Left colon (tissue), 2 donors: ENCODE measurements at places on chromosomes 7 and 10. TPM values are rescaled to one million over a fixed set of nuclear protein-coding genes. Genes with fewer than 3 reads are reported as not detected.
A peak's percentile ranks its signal among the peaks of the same experiment; 100 is the strongest.

- DNase-seq = no peak
Measured at GRCh38 chr7:80835251-80835650, 83.6 kb downstream of the SEMA3C start.

GRCh38 chr7:64463636-64464375, 99.1 kb downstream of the ZNF680 start:
- peak; percentile 44 for DNase-seq

Gene TLL2
- 0.34 TPM for total RNA-seq

- no peak for DNase-seq
Measured at GRCh38 chr7:29109358-29109757, 37.0 kb downstream of the CPVL start.

DNA sequence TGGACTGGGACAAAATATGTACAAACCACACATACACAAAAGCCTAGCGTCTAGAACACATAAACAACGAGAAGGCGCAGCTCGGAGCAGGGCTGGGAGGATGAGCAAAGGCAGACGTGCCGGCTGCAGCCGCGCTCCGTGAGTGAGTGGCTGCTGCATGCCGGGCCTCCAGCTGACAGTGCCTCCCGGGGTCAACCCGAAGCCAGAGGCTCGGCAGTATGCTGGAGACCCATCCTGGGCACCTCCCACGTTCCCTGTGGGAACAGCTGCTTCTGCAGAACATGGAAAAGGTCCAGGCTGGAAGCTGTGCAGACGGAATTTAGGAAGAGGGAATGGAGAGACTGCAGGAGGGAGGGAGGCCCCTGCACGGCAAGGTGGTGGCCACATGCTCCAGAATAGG, 3.6 kb upstream of the GPR146 start:
- DNase-seq = no peak

GRCh38 chr7:138662076-138662990, 38.8 kb downstream of the SVOPL start:
- DNase-seq = no peak

GRCh38 chr7:116862951-116863670, 724 bp downstream of the CAPZA2 start:
- DNase-seq = peak; percentile 32

Gene CTTNBP2
- 3.8 TPM for total RNA-seq

DNA sequence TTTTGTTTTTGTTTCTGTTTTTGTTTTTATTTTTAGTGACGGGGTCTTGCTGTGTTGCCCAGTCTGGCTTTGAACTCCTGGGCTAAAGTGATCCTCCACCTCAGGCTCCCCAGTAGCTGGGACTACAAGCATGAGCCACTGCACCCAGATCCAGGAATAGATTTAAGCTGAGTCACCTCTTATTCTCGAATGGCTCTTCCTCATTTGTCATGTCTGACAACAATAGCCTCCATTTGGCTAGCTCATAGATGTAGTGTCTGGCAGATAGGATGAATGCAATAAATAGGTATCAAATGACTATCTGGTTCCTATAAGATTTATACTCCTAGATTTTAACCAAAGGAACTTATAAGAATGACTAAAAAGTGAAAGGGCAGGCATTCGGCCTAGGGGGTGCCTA, 172.9 kb downstream of the TMEM26 start:
- no peak for DNase-seq

- DNase-seq = no peak
Measured at GRCh38 chr10:34696423-34696822, 118.7 kb downstream of the PARD3 start.

- DNase-seq = no peak
Measured at GRCh38 chr10:114990586-114990985, 52.6 kb downstream of the TRUB1 start.

DNA sequence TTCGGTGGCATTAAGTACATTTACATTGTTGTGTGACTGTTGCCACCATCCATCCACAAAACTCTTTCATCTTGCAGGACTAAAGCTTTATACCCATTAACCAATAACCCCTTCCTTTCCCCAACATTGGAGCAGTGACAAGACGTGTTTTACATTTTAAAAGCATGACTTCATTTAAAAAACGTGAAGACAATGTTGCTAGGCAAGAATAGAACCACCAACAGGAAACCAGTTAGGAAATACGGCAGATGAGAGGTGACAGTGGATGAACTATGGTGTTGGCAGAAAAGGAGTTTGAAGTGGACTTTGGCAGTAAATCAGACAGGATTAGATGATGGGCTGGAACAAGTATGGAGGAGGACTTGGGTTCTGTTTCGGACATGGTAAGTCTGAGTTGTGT, 17.0 kb downstream of the TMEM236 start:
- DNase-seq = no peak

- DNase-seq = no peak
Measured at GRCh38 chr10:11292576-11293302, 275.1 kb downstream of the CELF2 start.

DNA sequence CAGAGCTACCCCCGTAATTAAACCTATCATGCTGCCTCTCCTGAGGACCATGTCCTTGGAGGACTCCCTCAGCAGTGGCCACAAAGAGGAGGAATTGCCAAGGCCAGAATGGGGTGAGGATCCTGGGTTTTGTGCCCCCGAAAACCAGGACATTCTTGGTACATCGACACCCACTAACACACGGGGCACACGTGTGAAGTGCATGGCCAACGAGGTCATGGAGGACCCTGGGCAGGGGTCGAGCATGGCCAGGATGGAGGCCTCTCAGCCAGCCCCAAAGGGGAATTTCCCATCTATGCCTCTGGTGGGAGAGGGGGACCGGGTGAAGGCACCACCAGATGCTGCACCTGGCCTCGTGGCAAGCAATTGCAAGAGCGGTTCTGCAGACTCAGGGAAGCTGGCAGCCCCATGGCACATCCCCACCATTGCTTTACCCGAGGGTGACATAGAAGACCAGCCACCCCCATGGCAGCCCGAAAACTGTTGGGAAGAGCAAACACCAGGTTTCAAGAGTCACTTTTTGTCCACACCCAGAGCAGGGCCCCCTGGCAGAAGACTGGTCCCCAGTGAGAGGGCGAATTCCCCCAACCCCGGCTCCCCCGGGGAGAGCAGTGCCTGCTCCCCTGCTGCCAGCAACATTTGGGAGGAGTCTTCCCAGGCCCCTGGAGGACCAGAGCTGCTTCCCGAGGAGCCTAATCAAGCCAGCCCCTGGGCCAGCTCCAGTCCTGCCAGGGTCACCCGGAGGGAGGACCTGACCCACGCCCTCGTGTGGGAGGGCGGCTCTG, 26.4 kb downstream of the C10orf71 start:
- no peak for DNase-seq

Gene OR6B1
- total RNA-seq = not detected

Gene SLC37A3
- 57.6 TPM for total RNA-seq

DNA sequence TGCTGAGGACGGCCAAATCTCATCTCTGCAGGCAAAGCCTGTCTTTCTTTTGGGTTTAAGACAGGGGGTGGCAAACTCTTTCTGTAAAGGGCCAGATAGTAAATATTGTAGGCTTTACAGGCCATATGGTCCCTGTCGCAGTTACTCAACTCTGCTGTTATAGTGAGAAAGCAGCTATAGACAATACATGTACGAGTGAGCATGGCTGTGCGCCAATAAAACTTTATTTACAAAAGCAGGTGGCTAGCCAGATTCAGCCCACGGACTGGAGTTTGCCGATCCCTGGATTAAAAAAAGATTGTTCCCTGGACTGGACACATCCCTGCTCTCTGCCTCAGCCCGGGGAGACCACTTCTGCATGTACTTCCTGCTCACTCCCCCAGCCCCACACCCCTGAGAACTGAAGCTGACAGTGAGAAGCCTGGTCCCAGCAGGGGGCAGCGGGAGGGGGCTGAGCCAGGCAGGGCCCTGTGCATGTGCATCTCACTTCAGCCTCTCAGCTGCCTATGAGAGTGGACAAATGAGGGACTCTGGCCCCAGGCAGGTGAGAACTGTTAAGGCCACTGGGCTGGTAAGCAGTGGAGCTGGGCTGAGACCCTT, 392.4 kb downstream of the PLXNA4 start:
- DNase-seq = no peak

Gene MRPS16
- 116 TPM for total RNA-seq

GRCh38 chr10:60732198-60732806, 46.0 kb upstream of the CDK1 start:
- DNase-seq = no peak

DNA sequence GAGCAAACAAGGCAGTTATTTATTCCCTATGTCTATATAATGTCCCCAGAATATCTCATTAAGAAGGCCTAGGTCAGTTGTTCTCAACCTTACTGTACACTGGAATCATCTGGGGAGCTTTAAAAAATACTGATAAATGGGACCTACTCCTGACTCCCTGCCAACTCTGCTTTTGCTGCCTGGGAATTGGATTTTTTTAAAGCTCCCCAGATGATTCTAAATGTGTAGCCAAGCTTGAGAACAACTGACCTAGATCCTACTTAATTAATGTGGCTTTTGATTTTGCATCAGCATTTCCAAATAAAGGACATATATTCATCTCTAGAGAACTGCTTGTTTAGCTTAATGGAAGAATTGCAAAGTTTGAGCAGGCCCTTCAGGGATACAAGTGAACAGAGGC, 91.7 kb upstream of the HPS1 start:
- DNase-seq = no peak

Gene C10orf53
- not detected for total RNA-seq

GRCh38 chr10:71462062-71462935, 65.6 kb downstream of the CDH23 start:
- no peak for DNase-seq

Gene ST8SIA6
- 1.1 TPM for total RNA-seq

- no peak for DNase-seq
Measured at GRCh38 chr10:130493446-130494145, 357.4 kb downstream of the GLRX3 start.

Gene NANOS1
- total RNA-seq = 0.27 TPM

GRCh38 chr10:77604063-77604462, 33.5 kb downstream of the KCNMA1 start:
- DNase-seq = no peak

DNA sequence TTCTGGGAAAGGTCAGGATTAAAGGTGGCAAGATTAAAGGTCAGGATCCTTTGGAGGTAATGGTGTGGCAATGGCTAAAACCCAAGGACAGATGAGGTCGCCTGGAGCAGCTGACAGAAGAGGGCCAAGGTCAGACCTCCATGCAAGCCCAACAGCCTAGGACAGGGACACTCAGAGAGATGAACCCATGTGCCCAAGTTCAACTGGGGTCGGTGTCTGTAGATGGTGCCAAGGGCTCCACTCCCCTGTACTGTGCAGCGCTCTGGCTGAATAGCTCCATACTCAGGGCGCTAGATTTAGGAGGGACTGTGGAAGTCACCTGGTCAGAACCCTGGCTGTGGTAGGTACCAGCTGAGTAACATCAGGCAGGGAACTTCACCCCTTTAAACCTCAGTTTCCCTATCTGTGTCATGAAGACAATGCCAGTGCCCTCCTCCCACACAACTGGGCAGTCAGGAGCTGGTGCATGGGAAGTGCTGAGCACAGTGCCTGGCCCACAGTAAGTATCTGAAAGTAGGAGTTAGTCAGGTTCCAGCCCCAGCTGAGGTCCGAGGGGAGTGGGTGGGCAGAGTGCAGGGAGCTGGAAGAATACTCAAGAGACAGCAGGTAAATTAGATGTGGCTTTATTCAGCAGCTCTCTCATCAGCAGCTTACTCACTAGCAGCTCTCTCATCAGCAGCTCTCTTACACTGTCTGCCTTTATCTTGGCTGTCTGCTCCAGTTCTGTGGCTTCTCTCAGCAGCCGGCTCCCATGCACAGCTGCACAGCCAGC, 327.1 kb downstream of the GLRX3 start:
- DNase-seq = no peak
